Stimulated activated CD4-positive, alpha-beta T cell treated with anti-CD3 and anti-CD28 coated beads, Interleukin-2, amount 100 ng/mL, for 24 hours (primary cell): ENCODE measurements at places on chromosomes 1 and 21.

GRCh38 chr1:30856260-30856790 lies 52.2 kb downstream of the SDC3 start:
- no peak for DNase-seq

- DNase-seq: no peak
These were observed 15.7 kb upstream of the LRRC53 start for GRCh38 chr1:74528123-74528522.

GRCh38 chr1:96999191-96999590 lies 277.6 kb downstream of the PTBP2 start:
- DNase-seq: no peak

DNA sequence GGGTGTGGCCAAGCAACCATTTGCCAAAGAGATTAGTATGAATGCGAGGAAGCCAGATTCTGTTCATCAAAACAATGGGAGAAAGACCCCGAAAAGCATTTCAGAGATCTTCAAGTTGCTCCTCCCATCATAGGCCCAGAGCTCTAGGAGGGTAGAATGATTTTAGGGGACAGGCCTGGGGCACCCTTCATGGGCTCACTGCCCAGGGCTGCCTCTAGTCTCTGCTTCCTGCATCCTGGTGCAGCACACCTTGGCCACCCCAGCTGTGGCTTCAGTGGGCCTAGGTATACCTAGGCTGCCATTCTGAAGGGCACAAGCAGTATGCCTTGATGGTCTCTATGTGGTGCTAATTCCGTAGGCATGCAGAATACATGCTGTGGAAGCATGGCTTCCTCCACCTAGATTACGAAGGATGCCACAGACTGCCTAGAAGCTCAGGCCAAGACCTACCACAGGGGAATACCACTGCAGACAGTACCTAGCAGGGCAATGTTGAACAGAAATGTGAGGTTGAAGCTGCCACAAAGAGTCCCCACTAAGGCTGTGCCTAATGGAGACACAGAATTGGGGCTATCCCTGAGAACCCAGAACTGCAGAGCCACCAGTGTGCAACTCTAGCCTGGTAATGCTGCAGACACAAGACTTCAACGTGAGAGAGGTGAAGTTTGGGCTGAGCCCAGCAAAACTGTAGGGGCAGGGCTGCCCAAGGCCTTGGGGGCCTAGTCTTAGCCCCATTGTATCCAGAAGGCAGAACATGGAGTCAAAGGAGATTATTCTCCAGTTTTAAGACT lies 158.8 kb downstream of the CLIC6 start:
- peak; percentile 12 for DNase-seq

DNA sequence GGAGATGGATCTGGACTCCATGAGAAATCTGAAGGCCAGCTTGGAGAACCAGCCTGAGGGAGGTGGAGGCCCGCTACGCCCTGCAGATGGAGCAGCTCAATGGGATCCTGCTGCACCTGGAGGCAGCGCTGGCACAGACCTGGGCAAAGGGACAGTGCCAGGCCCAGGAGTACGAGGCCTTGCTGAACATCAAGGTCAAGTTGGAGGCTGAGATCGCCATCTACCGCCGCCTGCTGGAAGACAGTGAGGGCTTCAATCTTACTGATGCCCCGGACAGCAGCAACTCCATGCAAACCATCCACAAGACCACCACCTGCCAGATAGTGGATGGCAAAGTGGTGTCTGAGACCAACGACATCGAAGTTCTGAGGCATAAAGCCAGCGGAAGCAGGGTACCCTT lies 601.5 kb upstream of the ZP4 start:
- DNase-seq: no peak

- no peak for DNase-seq
These were observed 195.3 kb upstream of the USP25 start for GRCh38 chr21:15534450-15534886.

DNA sequence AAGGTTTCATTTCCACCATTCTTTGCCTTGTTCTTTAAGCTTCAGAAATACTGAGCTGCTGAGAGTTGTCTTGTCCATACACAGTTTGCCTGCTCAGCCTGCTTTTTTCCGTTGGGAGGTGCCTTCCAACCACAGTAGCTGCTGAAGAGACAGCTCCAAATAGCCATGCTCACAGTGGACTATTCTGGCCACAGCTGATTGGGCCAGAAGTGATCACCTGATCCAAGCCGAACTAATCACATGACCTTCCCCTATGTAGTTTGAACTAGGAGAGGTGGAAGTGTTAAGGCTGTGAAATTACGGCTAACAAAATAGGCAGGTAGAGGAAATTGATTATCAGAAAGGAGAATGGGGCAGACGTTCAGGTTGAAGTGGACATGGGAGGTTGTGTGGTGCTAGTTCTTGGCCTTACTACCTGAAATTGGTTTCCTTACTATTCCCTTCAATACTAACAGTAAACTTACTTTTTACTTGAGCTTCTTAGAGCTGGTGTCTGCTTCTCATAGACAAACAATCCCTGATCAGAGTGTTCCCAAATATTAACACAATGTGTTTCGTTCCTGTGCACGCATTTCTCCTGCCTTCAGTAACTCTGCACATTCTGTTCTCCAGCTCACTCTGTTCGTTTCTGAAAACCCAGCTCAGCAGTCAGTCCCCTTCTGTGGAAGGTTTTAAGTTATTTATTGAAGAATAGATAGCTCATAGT lies 136.1 kb downstream of the RWDD3 start:
- DNase-seq: no peak

GRCh38 chr1:199545780-199546179 lies 481.7 kb upstream of the NR5A2 start:
- no peak for DNase-seq

DNA sequence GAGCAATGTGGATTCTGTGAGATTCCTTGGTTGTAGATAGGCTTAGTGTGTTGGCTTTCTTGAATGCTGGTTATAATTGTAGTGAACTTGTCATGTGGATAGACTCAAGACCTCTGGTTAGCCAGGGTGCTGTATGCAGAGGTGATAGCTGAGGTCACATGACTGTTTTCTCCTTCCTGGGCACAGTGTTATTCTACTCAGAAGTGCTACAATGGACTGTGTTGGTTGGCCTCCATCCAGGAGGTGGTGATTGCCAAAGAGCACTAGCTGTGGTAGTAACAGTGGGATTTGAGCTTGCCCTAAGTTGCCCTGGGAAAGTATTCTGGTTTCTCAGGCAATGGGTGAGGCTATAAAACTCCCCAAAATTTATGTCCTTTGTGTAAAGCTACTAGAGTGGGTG lies 71.6 kb downstream of the SH3BGR start:
- no peak for DNase-seq

GRCh38 chr1:37764888-37765441 lies at the start of gene EPHA10:
Gene EPHA10 (minus strand): TSS chr1:37765120. CDS start chr1:37765066, 54 bp downstream.
- no peak for DNase-seq

- DNase-seq: no peak
These were observed 55.2 kb downstream of the ATP5PO start for GRCh38 chr21:33860332-33860879.

DNA sequence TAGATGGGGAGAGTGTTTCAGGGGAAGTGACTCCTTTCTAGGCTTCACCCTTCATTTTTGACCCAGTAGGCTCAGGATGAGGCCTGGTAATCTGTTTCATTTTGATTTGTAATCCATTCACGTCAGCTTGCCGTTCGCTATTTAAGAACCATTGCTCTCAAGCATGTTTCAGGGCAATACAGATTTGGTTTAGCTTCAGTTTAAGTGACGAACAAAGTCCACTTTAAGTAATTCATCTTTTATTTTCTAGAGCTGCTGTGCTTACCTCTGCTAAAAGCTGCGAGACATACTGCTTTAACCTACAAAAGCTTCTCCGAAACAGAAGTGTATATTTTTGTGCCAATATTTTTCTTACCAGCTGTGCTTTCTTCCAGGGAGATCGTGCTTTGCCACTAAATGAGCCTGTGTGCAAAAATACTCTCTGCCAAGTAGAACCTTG lies 8.9 kb upstream of the FMO3 start:
- no peak for DNase-seq

DNA sequence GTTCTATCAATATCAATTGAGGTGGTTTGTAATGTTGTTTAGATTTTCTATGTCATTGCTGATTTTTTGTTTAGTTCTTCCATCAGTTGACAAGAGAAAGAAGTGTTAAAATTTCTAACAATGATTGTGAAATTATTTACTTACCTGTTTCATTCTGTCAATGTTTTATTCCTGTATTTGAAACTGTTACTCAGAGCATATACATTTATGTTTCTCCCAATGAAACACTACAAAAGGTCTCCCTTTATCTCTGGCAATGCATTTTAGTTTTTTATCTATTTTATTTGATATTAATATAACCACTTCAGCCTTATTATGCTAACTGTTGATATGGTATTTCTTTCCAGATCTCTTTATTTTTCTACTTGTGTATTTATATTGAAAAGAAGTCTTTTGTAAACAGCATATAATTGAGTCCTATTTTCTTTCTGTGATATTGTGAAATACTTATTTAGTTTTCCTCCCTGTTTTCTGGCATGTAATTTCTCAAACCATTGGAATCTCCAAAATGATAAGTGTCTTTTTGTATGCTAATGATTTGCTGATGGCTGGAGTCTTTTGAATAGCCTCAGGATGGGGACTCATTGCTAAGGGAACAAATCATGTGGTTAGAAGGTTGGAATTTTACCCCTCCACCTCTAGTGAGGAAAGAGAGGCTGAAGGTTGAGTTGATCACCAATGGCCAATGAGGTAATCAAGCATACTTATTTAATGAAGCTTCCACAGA lies 122.0 kb downstream of the ADSS2 start:
- DNase-seq: no peak

GRCh38 chr1:8097077-8097799 lies 71.1 kb upstream of the ERRFI1 start:
- no peak for DNase-seq

DNA sequence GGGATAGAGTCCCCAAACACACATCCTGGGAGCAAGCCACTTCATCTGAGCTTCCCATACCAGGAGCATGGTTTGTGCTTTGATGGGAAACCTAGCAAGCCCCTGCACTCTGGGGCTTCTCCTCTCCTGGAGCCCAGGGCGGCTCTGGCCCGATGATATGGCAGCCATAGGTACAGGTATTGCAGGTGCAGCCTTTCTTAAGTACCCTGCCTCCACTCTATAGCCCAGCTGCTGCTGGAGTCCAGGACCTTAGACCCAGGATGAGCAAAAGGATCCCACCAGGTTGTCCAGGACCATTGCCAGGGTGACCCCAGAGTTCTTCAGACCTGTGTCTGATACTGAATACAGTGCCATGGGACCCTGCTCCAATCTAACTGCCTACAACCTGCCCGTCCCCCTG lies 4.2 kb downstream of the C1orf226 start:
- DNase-seq: no peak

DNA sequence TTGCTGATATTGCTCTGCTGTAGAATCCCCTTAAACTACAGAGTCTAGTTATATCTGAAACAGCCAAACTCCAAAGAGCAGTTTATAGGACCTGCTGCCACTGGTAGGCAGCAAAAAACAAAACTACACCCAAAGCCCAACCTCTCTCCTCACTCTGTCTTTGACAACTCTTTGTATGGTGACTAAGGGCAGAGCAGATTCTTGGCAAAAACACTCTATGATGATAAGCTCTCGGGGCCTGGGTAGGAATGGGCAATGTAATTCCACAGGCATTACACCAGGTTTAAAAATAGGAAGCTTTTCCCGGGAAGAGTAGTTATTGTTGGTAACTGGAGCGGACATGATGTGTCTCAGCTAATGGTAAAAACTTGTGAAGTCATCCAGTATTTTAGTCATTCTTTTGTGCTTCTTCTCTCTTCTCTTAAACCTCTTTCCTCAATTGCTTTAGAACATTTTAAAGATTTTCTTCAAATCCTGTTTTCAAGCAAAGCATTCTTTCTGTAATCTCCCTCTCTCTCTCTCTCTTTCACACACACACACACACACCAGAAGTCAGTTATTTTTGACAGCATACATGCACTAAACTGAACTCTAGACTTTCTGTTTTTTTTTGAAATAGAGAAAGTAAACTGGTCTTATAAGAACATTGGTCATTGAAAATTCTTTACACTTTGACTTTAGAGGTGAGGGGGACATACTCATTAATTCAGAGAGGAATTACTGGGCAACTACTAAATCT lies 193.5 kb downstream of the PAPPA2 start:
- no peak for DNase-seq

DNA sequence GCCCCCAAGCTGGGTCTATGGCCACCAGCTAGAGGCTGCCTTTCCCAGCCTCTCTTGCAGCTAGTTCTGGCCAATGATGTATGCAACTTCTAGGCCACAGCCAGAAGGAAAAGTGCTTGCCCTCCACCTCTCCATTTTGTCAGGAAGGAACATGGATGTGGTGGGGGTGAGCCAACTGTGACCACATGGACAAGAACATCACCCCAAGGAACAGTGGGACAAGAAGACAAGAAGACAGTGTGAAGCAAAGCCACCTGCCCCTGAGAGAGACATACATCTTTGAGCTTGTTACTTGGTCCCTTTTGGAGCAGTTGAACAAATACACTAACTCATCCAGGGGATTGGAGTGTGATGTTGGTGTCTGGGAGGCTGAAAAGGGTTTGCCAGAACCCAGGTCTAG lies 105.8 kb upstream of the EDN2 start:
- DNase-seq: no peak

DNA sequence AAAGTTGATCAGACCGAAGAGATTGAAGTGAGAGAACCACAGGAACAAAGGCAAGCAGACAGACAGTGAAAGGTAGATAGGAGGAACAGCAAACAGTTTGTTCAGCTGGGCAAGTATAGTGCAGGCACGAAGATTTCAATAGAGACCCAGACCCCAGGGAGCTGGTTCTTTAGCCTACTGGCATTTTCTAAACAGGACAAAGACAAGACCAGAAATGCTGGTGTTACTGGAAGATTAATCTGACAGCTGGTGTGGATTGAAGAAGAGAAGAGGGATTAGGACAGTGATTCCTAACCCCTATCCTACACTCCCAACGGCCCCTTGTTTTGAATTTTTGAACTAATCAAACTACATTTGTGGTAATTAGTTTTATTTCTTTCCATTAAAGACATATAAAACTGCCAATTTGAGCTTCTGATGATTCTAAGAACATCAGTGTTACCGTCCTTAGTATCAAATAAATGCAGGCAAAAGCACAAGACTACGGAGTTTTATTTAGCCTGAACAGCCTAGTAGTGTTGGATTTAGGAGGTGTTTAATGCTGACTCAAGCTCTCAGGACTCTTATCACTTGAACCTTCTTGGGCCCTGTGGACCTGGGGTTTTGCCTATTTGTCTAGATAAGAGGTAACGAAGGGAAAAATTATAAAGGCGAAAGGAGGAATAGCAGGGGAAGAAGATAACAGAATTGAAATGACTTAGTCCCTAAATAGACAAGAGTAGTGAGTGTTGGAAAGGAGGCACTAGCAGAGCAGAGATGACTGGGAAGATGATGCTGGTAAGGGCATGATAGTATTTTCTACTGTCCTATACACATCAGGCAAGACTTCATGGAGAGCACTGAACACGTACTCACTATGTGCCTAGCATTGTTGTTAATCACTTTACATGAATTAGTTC lies 2.0 kb downstream of the NPL start:
- no peak for DNase-seq

- no peak for DNase-seq
These were observed 27.2 kb downstream of the TCEANC2 start for GRCh38 chr1:54080598-54081049.

DNA sequence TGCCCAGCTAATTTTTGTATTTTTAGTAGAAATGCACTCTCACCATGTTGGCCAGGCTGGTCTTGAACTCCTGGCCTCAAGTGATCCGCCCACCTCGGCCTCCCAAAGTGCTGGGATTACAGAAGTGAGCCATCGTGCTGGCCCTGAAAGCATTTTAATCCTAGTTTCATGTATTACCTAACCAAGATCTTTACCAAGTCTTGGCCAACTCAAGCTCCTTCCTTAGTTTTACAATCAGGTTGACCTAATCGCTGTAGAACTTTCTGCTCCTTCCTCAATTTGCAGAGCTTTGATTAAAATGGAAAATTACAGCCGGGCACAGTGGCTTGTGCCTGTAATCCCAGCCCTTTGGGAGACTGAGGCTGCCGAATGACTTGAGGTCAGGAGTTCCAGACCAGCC lies 3.2 kb upstream of the TMEM63A start:
- no peak for DNase-seq
